Fibroblast of pulmonary artery (primary cell): ENCODE measurements at places on chromosomes 6 and 20.

- DNase-seq: no peak
Observed at GRCh38 chr6:16135066-16135465, 6.2 kb downstream of the MYLIP start.

DNA sequence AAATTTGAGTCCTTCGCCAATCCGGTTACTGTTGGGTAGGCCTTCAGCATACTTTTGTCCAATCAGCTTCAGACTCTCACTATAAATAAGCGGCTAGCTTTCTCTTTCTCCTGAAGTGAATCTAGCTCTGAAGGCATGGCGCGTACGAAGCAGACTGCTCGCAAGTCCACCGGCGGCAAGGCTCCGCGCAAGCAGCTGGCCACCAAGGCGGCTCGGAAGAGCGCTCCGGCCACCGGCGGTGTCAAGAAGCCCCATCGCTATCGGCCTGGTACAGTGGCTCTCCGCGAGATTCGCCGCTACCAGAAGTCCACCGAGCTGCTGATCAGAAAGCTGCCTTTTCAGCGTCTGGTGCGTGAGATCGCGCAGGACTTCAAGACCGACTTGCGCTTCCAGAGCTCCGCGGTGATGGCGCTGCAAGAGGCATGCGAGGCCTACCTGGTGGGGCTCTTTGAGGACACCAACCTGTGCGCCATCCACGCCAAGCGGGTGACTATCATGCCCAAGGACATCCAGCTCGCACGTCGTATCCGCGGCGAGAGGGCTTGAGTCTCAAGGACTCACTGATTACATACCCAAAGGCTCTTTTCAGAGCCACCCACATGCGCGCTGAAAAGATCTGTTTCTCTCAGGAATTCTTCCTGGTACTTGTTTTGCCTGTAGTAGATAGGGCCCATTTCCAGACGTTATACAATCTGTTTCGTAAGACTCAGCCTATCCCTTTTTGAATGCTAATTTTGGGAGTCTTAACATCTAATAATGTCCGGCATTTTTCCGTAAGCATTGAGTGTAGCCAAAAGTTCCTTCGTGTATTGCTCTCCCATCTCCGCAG is 102.0 kb downstream of the OR2B2 start:
- DNase-seq: peak; percentile 99

GRCh38 chr6:56764081-56764566 is 121.4 kb upstream of the DST start:
- peak; percentile 64 for DNase-seq

DNA sequence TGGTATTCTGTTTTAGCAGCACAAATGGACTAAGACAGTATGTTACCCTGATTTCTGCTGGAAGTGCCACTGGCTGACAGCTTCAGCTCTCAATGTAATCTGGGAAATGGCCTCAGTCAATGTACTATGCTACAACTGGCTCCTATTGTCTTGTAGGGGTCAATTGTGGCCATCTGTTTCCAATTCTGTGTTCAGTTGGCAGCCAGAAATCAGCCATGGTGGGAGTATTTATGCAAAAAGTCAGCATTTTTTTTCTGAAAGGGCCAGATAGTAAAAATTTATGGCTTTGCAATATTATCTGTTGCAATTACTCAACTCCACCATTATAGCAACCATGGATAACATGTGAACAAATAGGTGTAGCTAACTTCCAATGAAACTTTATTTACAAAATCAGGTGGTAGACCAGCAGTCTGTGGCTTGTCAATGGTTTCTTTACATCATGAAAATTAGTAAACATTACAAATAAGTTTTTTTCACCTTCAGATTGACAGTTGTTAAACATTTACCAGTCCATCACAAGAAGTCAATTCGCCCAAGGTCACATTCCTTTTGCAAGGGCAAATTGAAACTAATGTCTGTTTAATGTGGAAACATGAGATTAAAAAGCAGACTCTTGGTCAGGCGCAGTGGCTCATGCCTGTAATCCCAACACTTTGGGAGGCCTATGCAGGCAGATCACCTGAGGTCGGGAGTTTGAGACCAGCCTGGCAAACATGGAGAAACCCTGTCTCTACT is 58.3 kb upstream of the TSHZ2 start:
- DNase-seq: no peak
